ENCODE measurements at places on chromosomes 7 and 10.

GRCh38 chr10:6349846-6350535, 147.3 kb downstream of the PFKFB3 start:
- DNase-seq = no peak

- DNase-seq = no peak
Observed at GRCh38 chr10:48416584-48417232, 110.2 kb downstream of the MAPK8 start.

GRCh38 chr10:4848356-4849041, 22.5 kb downstream of the AKR1E2 start:
- no peak for DNase-seq

GRCh38 chr10:82932451-82932850, 1057.5 kb downstream of the NRG3 start:
- DNase-seq = peak; percentile 35

GRCh38 chr7:45098983-45099839, 10.4 kb upstream of the NACAD start:
- no peak for DNase-seq

DNA sequence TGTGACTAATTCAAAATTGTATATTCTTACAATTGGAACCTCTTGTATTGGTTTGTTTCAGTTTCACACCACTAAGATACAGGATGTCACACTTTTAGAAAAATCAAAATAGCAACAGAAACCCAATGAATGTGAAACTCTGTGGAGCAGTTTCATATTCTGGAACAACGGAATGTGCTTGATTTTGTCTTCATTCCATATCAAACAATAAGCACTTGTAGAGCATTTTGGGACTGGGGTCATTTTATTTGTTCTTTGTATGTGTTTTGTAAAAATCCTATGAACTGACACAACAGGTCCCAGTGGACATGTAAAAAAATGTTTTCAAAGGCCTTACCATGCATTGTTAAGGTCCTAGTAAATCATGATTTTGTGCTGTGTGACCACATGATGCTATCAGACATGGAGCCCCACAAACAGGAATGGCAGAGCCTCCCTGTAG, 123.1 kb downstream of the DKK1 start:
- no peak for DNase-seq

DNA sequence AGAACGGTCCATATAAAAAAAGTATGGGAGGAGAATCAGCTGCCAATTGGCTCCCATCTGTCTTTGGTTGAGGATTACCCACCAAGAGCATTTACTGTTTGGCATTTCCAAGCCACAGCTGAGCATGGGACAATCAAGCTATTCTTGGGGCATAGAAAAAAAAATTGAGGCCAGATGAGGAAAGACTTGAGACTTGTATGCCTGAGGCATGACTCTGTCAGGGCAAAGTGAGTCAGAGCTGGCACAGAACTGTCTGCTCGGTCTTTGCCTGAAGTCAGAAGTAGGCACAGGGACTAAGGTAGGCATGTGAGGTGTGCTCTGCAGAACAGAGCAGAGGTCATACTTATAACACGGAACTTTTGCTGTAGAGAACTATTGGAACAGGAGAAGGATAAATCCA, 126.5 kb upstream of the CHRM2 start:
- no peak for DNase-seq

All from dorsolateral prefrontal cortex (tissue), 122 donors.